ENCODE measurements at places on chromosomes 2 and 18. TPM values are rescaled to one million over a fixed set of nuclear protein-coding genes. Genes with fewer than 3 reads are reported as not detected.

The DIPK1C gene
- total RNA-seq: not detected

GRCh38 chr2:168703926-168704325 is 98.5 kb upstream of the NOSTRIN start:
- no peak overlapping the region for H3K4me3 ChIP-seq
- DNase-seq: no peak
- H3K36me3 ChIP-seq: peaks cover under 1% of the 10 kb centered on the region

- no peak for DNase-seq
- H3K27ac ChIP-seq: peak overlapping the region; percentile 81
- H3K36me3 ChIP-seq: peaks cover 2% of the 10 kb centered on the region
- peaks cover 64% of the 10 kb centered on the region for H3K4me1 ChIP-seq
- H3K4me3 ChIP-seq: no peak overlapping the region
- no peaks in the 10 kb centered on the region for H3K27me3 ChIP-seq
Observed at GRCh38 chr2:7449298-7449697, 532.1 kb downstream of the RNF144A start.

DNA sequence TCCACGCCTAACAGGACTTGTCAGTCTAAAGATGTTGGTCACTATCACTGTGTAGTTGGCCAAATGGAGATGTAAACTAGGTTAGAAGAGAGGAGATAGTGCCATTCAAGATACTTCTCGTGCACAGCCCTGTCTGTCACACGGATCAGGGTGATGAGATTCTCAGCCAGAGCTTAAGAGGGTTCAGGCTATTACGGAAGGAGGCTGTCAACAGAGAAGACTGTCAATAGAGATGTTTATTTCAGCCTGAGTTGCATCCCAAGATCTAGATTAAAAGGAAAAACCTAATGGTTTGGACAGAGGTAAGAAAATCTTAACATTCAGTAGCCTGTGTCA is 83.4 kb downstream of the AAK1 start:
- H3K27me3 ChIP-seq: no peaks in the 10 kb centered on the region
- no peak for DNase-seq
- peaks cover 1% of the 10 kb centered on the region for H3K36me3 ChIP-seq
- H3K4me3 ChIP-seq: no peak overlapping the region
- peaks cover 78% of the 10 kb centered on the region for H3K4me1 ChIP-seq
- peak overlapping the region; percentile 34 for H3K27ac ChIP-seq

DNA sequence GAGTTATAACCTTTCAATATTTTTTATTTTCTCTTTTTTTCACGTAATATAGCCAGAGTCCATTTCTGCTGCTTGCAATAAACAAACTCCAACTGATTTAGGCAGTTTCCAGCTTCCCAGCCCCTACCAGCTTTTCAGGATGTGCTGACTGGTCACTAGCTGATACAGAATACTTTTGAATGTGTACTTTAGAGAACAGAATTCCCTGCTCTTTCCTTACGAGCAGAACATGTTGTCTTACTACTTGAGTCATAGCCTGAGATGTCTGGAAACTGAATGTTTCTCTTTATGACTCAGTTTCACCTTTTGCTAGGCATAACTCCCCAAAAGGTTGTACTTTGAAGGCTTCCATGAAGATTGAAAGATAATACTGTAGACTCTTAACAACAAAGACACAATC is 44.5 kb upstream of the KCNE4 start:
- H3K36me3 ChIP-seq: no peaks in the 10 kb centered on the region
- no peaks in the 10 kb centered on the region for H3K4me1 ChIP-seq
- H3K27ac ChIP-seq: no peak overlapping the region
- peaks cover 10% of the 10 kb centered on the region for H3K27me3 ChIP-seq
- no peak for DNase-seq
- H3K4me3 ChIP-seq: no peak overlapping the region

The PPM1B gene
- 38.6 TPM for total RNA-seq

GRCh38 chr2:232367591-232368233 is 10.8 kb upstream of the ALPP start:
- no peaks in the 10 kb centered on the region for H3K36me3 ChIP-seq
- DNase-seq: no peak
- peaks cover 17% of the 10 kb centered on the region for H3K4me1 ChIP-seq
- H3K27me3 ChIP-seq: no peaks in the 10 kb centered on the region
- no peak overlapping the region for H3K27ac ChIP-seq

DNA sequence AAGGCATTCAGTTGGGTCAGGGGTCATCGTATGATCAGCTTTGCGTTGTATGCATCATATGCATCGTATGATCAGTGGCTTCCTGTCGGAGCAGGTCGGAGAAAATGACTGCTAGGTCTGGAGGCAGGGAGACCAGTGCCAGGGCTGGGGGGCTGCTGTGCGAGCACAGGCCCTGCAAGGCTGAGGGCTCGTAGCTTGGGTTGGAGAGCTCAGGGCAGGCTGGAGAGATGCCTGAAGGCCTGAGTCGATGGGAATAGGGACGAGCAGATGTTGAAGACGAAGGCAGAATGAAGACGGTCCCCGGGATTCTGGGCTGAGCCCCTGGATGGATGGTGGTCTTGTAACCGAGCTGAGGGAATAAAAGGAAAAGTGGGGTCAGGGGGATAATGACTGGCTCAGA is 25.3 kb upstream of the ACKR3 start:
- H3K4me1 ChIP-seq: peaks cover 81% of the 10 kb centered on the region
- no peak overlapping the region for H3K4me3 ChIP-seq
- no peak for DNase-seq
- no peaks in the 10 kb centered on the region for H3K27me3 ChIP-seq
- H3K27ac ChIP-seq: peak overlapping the region; percentile 32

DNA sequence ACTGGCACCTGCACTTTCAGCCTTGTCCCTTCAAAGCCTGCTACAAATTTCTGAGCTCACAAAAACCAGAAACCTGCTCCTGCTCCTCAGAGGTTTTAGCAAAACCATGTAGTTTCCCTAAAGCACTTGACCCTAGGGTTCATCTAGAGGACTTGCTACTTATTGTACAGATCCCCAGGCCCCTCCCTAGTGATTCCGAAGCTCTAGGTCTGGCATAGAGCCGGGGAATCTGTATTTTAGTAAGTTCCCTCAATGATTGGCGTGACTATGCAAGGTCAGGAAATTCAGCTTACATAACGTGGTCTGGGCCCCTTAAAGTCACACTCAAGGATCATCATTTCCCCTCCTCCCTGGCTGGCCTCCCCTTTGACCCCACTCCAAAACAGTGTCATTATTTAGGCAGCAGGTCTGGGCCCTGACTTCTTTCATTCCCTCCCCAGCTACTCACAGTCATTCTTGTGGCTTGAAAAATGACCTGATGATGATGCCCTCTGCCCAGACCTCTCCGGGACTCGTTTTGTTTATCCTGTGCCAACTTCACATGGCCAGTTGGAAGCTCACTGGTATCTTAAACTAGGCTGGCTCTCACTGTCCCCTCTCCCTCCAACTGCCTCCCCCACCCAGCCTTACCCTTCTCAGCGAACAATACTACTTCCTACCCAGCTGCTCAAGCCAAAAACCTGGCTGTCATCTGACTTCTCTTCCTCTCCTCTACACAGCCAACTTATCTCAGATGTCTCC is 36.0 kb downstream of the WDFY1 start:
- no peaks in the 10 kb centered on the region for H3K27me3 ChIP-seq
- H3K4me1 ChIP-seq: no peaks in the 10 kb centered on the region
- peaks cover 13% of the 10 kb centered on the region for H3K36me3 ChIP-seq
- DNase-seq: no peak
- H3K4me3 ChIP-seq: no peak overlapping the region

- no peak overlapping the region for H3K27ac ChIP-seq
- peaks cover 9% of the 10 kb centered on the region for H3K4me1 ChIP-seq
- H3K36me3 ChIP-seq: no peaks in the 10 kb centered on the region
Observed at GRCh38 chr2:134206031-134206430, 47.8 kb upstream of the MGAT5 start.

- H3K4me1 ChIP-seq: no peaks in the 10 kb centered on the region
- DNase-seq: no peak
- H3K27me3 ChIP-seq: no peaks in the 10 kb centered on the region
- no peak overlapping the region for H3K27ac ChIP-seq
- H3K36me3 ChIP-seq: no peaks in the 10 kb centered on the region
Observed at GRCh38 chr18:68215931-68216330, 499.0 kb downstream of the TMX3 start.

DNA sequence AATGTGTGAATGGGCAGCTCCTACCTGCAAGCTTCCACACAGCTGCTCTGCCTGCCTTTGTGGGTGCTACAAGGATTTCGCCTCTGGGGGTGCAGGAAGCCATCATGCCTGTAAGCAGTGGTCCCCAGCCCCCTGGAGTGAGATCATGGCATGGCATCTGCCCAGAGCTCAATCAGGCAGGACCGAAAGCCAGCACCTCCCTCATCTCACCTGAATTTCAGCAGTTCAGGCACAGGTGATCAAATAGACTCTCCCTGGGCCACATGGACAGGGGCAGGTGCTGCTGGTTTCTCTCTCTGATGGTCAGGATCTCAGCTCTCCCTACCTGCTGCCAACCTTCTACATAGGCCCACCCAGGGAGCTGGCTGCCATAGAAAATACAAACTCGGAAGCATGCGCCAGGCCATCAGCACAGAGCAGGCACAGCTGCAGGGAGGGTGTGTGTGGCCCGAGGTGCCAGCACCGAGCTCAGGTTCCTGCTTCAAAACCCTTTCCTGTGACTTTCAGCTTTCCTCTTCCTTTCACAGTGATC is 133.2 kb upstream of the ID2 start:
- H3K27me3 ChIP-seq: no peaks in the 10 kb centered on the region
- H3K4me1 ChIP-seq: peaks cover 45% of the 10 kb centered on the region
- DNase-seq: no peak
- H3K27ac ChIP-seq: no peak overlapping the region
- no peaks in the 10 kb centered on the region for H3K36me3 ChIP-seq
- H3K4me3 ChIP-seq: no peak overlapping the region

DNA sequence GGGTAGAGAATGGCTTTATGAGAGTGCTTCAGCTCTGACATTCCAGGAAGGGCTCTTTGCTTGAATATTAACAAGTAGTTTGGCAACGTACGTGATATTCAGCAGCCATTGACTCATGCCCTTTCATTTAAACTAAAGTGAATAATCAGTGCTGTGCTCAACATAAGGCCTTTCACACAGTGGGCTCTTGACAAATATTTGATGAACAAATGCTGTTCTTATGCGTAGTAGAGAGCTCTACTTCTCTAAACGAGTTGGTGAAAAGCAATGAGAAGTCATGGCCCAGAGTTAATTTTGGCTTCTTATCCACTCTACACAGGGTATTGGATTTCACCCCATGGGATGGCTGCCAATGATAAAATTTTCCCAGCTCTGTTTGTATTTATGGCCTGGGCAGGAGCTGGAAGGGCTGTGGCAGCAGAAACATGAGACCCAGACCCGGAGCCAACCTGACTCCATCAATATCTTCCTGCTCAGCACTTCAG is 338.9 kb downstream of the CCDC85A start:
- no peaks in the 10 kb centered on the region for H3K4me1 ChIP-seq
- no peaks in the 10 kb centered on the region for H3K36me3 ChIP-seq
- DNase-seq: no peak
- no peaks in the 10 kb centered on the region for H3K27me3 ChIP-seq

DNA sequence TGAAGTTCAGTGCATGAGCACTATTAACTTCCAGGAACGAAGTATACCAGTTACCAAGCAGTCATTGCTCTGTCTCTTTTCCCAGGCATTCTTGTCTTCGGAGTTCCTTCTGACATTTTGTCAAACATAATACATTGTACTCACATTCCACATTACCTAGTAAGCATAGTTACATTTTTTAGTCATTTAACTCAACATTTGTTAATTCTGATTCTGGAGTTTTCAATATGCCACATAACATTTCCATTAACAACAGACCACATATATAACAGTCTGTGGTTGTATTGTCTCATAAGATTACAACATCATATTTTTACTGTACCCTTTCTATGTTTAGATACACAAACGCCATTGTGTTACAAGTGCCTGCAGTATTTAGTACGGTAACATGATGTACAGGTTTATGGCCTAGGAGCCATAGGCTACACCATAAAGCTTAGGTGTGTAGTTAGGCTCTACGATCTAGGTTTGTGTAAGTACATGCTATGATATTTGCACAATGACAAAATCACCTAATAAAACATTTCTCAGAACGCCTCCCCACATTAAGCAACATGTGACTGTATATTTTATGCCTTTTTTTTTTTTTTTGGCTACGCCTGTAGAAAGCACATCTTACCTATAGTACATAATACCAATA is 187.1 kb downstream of the DYM start:
- no peak for DNase-seq
- no peaks in the 10 kb centered on the region for H3K27me3 ChIP-seq
- H3K4me1 ChIP-seq: no peaks in the 10 kb centered on the region
- peaks cover 39% of the 10 kb centered on the region for H3K36me3 ChIP-seq
- H3K27ac ChIP-seq: no peak overlapping the region
- H3K4me3 ChIP-seq: no peak overlapping the region

The GEN1 gene
- 13.4 TPM for total RNA-seq
